AG04450 (cell line): ENCODE measurements at places on chromosomes 12 and 14.
A peak's percentile ranks its signal among the peaks of the same experiment; 100 is the strongest.

DNA sequence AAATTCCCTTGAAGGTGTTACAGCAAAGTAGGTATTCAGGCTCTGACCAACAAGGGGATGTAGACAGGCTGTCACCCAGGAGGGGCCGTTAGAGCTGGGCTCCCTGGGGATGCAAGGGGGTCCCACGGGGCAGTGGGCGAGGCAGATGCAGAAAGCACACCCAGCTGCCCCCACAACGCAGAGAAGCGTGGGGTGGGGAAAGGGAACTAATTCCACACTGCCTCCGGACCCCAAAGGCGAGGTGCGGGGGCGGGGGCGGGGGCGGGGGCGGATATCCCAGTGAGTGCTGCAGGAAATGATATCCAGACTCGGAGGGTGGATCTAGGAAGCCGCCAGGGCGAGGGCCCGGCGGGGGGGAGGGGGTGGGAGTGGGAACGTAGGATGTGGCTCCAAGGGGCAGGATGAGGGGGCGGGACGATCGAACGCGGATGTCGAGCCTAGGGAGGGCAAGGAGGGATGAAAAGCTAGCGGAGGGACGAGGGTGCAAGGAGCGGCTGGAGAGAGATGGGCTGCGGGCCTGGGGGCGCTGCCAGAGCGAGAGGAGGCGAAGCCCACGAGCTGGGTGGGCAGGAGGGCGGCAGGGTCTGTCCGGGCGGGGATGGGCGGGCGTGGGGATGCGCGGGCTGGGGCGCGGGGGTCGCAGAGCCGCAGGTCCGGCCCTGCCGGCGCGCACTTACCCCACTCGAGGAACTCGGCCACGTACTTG lies 874 bp downstream of the CDC42BPB start:
- DNase-seq, result no peak

DNA sequence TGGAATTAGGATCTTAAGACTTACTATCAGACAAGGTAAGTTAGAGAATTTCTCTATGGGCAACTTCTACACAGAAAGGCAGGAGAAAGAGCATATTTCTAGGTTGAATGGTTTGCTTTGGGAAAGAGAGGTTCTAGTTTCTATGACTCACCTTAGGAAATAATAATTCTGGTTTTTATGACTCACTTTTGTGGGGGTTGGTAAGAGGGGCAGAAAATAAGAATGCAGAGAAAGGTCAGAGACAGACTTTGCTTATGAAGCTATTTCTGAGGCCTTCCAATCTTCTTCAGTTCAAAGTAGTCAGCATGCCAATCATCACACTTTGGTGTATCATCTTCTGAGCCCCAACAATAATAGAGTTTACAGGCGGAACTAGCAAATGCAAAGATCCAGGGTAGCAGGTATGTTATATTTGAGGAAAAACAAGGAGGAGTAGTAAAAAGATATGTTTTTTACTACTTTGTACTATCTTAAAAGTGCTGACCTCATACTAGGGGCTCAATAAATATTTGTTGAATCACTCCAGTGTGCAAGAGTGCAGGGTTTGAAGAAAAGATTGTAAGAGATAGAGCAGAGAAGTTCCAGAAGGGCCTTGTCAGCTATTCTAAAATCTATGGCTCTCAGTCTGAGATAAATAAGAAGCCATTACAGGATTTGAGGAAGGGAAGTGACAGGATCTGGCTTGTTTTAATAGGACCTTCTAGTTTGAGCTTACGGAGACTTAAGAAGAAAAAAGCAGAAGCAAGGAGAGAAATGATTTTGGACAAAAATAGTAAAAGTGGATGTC lies 56.7 kb upstream of the LRFN5 start:
- DNase-seq, result no peak

GRCh38 chr12:123971449-123971769 lies 1.2 kb downstream of the CCDC92 start:
- no peak for DNase-seq

DNA sequence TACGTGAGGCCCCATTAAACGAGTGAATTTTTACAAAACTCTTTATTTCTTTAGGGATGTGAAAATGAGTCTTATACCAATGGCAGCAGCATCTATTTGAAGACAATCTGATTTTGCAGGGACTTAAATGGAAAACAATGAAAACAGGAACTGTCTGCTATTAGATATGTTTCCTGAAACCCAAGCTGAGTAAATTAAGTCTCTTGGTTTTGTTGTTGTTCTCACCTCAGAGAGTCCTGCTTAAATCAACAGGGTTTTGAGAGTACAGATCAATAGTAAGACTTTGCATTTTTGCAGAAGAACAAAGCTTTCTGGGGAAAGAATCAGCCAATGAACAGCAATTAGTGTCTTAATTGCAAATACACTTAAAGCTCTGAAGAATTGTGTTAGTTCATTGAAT lies 39.1 kb upstream of the LGR5 start:
- DNase-seq, result no peak

- no peak for DNase-seq
These were observed 88.1 kb upstream of the CCDC175 start for GRCh38 chr14:59664741-59665140.

DNA sequence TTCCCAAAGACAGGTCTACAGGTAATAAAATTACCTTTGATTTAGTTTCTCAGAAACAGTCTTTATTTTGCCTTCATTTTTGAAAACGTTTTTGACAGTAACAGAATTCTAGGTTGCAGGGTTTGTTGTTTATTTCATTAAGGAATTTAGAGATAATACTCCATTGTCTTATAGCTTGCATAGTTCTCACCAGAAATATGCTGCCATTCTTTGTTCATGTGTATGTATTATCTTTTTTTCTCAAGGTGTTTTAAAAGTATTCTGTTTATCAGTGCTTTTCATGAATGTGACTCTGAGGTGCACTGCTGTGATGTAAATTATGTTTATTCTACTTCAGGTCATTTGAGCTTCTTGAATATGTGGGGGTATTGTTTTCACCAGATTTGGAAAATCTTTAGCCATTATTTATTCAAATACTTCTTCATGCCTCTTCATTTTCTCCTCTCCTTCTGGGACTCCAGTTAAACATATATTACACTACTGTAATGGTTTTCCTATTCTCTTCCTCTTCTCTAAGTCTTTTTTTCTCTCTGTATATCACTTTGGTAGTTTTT lies 32.7 kb downstream of the ZNF605 start:
- no peak for DNase-seq

DNA sequence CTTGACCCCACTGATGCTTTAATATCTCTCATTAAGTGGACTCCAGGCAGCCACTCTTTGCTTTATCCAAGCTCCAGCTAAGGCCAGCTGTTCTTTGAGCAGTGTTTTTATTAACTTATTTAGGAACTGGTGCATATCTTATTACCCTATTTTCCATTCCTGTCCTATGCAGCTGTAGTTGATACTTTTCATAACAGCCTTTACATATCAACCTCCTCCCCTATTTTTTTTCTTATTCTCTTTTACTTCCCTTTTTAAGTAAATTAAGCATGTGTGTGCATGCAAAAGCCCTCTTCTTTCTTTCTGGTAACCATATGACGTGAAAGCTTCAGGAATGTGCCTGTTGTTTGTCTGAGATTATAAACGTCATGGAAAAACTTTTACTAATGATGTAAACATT lies 121.2 kb downstream of the PTPRQ start:
- peak; percentile 49 for DNase-seq

- no peak for DNase-seq
These were observed 29.1 kb upstream of the AEBP2 start for GRCh38 chr12:19410211-19410610.

GRCh38 chr12:80847575-80847974 lies 90.2 kb downstream of the LIN7A start:
- no peak for DNase-seq

DNA sequence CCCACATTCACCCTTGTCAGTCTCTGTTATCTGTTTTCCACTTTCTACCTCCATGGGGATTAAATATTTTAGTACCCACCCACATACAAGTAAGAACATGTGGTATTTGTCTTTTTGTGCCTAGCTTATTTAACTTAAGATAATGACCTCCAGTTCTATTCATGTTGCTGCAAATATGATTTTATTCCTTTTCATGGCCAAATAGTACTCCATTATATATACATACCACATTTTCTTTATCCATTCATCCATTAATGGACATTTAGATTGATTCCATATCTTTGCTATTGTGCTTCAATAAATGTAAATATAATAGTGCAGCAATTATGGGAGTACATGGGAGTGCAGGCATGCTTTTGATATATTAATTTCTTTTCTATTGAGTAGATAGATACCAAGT lies 185.8 kb downstream of the RPAP3 start:
- no peak for DNase-seq

GRCh38 chr12:67483871-67484554 lies 164.5 kb upstream of the DYRK2 start:
- no peak for DNase-seq

DNA sequence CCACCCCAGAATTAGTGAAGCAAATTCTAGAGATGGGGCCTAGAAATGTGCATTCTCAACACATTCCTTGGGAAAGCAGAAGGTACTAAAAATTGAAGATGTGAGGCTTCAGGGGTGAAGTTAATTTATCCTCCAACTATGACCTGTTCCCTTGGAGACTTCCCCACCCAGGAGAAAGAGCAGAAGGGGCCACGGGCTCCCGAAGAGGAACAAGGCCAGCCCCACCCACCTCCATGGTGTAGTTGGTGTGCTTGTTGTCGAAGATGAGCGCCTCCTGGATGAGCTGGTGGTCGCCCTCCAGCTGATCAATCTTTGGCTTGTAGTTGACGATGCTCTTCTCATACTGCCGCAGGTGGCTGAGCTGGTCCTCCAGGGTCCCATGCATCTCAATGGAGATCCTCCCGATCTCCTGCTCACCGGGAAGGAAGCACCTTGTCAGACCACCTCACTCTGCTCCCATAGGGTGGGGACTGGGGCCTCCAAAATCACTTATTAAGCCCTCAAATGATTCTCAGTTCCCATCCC lies 87.8 kb upstream of the ZFP36L1 start:
- DNase-seq, result no peak

GRCh38 chr12:23949348-23950209 lies at the start of gene SOX5:
TSS of gene SOX5 (minus strand) at chr12:23949670. CDS start at chr12:23949601, 69 bp downstream.
- DNase-seq, result peak; percentile 33

DNA sequence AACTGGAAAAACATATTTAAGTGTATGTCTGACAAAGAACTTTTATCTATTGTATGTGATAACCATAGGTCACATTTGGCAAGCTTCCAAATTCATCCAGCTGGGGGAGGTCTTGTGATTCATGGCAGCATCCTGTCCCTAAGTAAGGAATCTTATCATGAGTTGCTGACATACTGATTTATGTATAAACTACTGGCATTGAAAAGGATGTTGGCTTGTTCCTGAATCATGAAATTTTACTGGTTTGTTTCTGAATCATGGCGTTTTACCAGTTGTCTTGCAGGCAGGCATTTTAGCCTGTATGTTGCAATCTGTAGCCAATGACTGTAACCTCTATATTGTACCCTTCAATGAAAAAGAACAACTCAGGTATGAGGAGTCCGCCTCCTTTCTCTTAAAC lies 244.8 kb downstream of the IPO8 start:
- no peak for DNase-seq

GRCh38 chr12:88578276-88579160 lies 1.8 kb downstream of the KITLG start:
- no peak for DNase-seq

DNA sequence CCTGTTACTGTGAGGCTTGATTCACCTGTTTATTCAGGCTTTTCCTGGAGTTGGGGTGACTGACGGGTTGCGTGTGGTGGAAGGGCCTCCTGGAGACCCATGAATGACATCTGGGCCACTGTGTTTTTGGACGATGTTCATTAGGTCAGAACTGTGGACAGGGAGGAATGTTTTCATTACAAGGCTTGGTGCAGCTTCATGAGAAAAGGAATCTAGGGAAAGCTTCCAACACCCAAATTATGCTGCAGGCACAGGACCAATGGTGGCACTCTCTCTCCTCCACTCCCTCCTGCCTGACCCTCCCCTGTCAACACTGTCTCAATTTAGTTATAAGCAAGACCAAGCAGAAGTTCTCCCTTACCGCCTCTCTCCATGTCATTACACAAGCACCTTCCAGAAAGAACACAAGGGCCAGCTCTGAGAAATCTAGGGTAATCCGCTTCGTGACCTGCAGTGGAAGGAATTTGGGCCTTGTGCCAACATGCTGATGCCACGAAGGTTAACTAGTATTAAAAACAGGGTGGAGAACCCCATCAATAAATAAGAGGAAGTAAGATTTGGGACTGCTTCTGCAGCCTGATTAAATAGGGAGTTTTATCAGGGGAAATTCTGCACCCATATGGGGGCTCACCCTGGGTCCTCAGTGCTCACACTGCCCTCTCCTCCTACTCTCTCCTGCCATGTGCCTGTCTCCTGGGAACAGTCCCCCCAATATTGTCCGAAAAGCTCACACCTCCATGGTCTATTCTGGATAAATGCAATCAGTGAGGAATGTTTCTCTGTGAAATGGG lies 200.3 kb downstream of the KTN1 start:
- no peak for DNase-seq

DNA sequence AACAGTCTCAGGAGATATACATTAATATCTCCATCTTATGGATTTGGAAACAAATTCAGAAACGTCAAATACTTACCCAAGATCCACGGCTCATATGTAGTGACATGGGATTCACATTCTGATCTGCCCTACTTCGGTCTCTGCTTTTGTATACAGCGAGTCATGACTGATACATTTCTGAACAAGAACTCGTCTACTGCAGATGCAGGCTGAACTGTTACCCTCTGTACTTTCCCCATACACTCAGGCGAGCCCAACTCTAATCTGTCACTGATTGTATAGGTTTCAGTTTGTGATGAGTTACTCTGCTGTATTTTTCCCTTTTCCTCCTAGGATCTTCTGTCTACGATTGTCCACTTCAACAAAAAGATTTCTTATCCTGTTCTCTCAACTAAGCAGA lies 441.6 kb downstream of the CCDC91 start:
- DNase-seq, result peak; percentile 27

DNA sequence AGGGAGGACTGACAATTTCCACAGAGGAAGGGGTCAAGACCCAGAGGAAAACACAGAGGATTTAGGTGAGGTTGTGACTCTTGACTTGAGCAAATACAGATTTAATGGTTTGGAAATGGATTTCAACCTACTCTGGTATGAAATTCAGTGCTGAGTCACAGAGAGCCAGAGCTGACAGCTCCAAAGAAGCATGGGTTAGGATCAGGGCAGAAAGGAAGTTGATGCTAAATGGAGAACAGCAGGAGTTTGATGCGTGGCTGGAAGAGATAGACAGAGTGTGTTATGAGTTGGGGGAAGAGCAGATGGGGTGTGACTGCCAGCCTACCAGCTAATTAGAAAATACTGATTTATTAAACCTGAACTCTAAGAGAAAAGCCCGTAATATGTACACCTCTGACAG lies 272.6 kb downstream of the FOXG1 start:
- DNase-seq, result no peak

- no peak for DNase-seq
These were observed 315.3 kb downstream of the BCL11B start for GRCh38 chr14:98956661-98957060.

DNA sequence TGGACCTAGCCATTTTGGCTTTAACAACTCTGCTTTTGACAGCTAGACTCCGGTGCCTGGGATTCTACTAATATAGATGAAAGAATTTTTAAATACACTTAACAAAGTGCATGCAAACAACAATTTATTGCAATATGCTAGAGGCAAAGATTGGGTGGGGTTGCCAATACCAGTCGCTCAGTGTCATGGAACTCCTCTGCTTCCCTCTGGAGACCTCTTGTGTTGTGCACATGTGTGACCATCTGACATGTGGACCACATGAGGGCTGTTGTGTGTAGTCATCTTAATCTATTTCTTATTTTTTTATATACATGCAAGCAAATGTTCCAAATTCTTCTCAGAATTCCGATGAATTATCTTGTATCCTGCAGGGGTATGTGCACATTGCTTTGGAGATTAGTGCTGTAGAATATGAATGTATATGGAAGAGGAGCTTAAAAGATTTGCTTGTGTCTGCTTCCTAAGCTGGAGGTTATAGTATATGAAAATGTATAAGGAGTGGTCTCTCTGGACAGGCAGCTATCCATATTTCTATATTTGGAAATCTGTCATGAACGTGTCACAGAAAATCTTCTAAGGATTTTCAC lies 24.2 kb upstream of the STXBP6 start:
- no peak for DNase-seq
